ENCODE measurements at places on chromosomes 13 and 19. TPM values are rescaled to one million over a fixed set of nuclear protein-coding genes. Genes with fewer than 3 reads are reported as not detected.

- no peak for DNase-seq
- H3K27me3 ChIP-seq, result no peaks in the 10 kb centered on the region
- peaks cover 9% of the 10 kb centered on the region for H3K4me1 ChIP-seq
- no peak overlapping the region for H3K27ac ChIP-seq
- H3K4me3 ChIP-seq, result no peak overlapping the region
Measured at GRCh38 chr13:28641600-28641926, 17.4 kb upstream of the POMP start.

DNA sequence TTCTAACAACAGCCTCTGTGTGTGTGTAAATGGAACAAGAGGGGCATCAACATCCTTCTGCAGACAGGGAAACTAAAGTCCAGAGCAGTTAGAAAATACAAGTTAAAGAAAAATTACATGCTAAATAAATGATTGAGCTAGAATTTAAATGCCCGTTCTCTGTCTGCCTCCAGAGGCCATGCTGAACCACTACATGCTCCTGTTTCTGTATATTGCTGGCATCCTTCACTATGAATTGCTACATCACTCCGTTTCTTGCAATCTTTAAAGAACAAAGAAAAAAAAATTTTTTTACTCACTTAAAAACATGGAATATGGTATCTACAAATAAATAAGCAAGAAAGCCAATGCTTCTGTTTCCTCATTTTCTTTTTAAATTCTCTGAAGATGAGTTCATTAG, 47.9 kb downstream of the DCT start:
- H3K36me3 ChIP-seq, result no peaks in the 10 kb centered on the region
- no peak overlapping the region for H3K4me3 ChIP-seq
- no peak overlapping the region for H3K27ac ChIP-seq
- H3K4me1 ChIP-seq, result no peaks in the 10 kb centered on the region

- H3K4me1 ChIP-seq, result peaks cover 2% of the 10 kb centered on the region
- H3K27me3 ChIP-seq, result no peaks in the 10 kb centered on the region
- no peak overlapping the region for H3K27ac ChIP-seq
- no peak overlapping the region for H3K4me3 ChIP-seq
- H3K36me3 ChIP-seq, result no peaks in the 10 kb centered on the region
Measured at GRCh38 chr19:38009650-38010242, 102.7 kb downstream of the SIPA1L3 start.

- no peaks in the 10 kb centered on the region for H3K27me3 ChIP-seq
- no peak for DNase-seq
- no peak overlapping the region for H3K27ac ChIP-seq
- no peaks in the 10 kb centered on the region for H3K36me3 ChIP-seq
Measured at GRCh38 chr13:33519561-33520467, 234.3 kb upstream of the STARD13 start.

DNA sequence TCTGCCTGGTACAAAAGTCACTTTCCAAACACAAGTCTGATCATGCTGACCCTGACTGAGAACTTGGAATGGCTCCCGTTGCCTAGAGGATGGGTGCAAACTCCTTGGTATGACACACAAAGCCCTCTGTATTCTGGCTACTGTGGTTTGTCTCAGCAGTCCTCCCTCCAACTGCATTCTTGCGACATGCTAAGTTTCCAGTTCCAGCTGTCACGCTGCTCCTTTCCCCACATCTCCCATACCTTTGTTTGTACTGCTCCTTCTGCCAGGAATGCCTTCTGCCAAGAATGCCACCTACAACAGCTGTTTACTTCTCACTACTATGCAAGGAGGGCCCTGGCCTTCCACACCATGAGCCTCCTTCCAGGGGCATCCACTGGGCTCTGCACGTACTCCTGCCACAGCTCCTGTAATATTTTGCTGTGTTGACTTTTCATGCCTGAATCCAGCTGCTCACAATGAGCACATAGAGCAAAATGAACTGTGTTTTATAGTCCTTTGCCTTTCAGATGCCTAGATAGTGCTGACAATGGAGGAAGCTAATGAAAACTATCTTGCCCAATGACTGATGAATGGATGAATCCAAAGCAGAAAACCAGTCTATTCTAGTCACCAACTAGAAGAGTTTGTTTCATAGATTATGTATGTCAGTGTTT, 543.7 kb downstream of the EFNB2 start:
- DNase-seq, result no peak
- H3K4me1 ChIP-seq, result no peaks in the 10 kb centered on the region
- no peaks in the 10 kb centered on the region for H3K27me3 ChIP-seq
- no peaks in the 10 kb centered on the region for H3K36me3 ChIP-seq
- no peak overlapping the region for H3K27ac ChIP-seq
- no peak overlapping the region for H3K4me3 ChIP-seq

DNA sequence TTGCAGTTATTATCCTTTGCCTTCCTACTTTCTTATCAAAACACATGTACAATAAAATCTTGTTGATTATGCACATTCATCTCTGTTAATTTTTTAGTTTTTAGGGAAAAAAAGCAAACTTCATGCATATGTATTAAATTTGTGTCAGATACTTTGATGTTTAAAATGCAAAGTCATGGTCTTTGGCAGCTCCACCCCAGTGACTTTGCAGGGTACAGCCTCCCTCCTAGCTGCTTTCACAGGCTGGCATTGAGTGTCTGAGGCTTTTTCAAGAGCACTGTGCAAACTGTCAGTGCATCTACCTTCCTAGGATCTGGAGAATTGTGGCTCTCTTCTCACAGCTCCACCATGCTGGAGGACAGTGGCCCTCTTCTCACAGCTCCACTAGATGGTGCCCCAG, 1988.1 kb upstream of the PCDH20 start:
- no peak for DNase-seq
- no peak overlapping the region for H3K4me3 ChIP-seq
- H3K36me3 ChIP-seq, result no peaks in the 10 kb centered on the region

DNA sequence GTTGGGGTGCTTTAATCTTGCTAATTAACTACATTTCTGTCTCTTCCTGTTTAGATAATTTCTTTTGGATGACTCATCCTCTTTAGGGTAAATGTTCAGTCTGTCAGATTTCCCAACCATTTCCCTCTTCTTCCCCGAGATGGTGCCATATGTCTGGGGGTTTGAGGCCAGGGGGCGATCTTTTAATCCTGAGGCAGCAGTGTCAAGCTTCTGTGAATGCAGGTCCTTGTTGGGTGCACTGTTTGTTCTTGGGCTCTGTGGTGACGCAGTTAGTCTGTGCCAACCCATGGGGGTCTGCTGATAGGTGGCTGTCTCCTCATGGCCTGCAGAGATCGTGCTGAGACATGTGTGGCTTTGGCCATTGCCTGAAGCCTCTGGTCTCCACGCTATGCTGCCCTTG, 420.4 kb downstream of the NDFIP2 start:
- H3K27ac ChIP-seq, result no peak overlapping the region
- no peaks in the 10 kb centered on the region for H3K27me3 ChIP-seq
- H3K36me3 ChIP-seq, result no peaks in the 10 kb centered on the region
- no peaks in the 10 kb centered on the region for H3K4me1 ChIP-seq
- no peak overlapping the region for H3K4me3 ChIP-seq

DNA sequence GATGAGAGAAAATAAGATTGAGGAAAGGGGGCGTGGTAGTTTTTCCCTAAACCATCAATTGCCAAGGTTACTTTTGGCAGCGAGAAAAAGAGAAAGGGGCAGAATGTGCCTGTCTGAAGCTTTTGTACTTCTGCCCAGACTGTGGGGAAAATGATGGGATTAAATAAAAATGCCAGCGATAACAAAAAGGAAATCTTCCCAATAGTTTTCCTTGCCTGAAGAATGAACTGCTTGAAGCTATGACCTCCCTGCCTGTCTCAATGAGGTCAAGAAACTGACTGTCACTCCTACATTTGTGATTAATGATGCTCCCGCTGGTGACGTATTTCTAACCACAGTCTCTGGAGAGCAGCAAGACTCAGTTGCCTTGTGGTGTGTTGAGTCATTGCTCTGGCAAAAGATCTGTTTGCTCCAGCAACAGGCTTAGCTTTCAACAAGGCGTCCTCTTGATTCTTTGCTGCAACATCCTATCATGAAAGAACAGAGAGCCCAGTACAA, 1051.5 kb downstream of the DIAPH3 start:
- no peaks in the 10 kb centered on the region for H3K4me1 ChIP-seq
- H3K27ac ChIP-seq, result no peak overlapping the region
- H3K4me3 ChIP-seq, result no peak overlapping the region
- peak; percentile 19 for DNase-seq

- no peaks in the 10 kb centered on the region for H3K36me3 ChIP-seq
- DNase-seq, result no peak
- no peaks in the 10 kb centered on the region for H3K4me1 ChIP-seq
- H3K27ac ChIP-seq, result no peak overlapping the region
Measured at GRCh38 chr13:42545842-42546241, 28.1 kb upstream of the TNFSF11 start.

- H3K27ac ChIP-seq, result peak within 1 kb of the TSS; percentile 94
- peak within 1 kb of the TSS; percentile 83 for H3K4me3 ChIP-seq
- no peaks in the 10 kb centered on the region for H3K27me3 ChIP-seq
- peaks cover 5% of the 10 kb centered on the region for H3K4me1 ChIP-seq
Measured at GRCh38 chr19:11528551-11529341, at the start of gene ECSIT. ECSIT (minus strand) TSS chr19:11529134; CDS start chr19:11519170, 9,964 bp downstream.

DNA sequence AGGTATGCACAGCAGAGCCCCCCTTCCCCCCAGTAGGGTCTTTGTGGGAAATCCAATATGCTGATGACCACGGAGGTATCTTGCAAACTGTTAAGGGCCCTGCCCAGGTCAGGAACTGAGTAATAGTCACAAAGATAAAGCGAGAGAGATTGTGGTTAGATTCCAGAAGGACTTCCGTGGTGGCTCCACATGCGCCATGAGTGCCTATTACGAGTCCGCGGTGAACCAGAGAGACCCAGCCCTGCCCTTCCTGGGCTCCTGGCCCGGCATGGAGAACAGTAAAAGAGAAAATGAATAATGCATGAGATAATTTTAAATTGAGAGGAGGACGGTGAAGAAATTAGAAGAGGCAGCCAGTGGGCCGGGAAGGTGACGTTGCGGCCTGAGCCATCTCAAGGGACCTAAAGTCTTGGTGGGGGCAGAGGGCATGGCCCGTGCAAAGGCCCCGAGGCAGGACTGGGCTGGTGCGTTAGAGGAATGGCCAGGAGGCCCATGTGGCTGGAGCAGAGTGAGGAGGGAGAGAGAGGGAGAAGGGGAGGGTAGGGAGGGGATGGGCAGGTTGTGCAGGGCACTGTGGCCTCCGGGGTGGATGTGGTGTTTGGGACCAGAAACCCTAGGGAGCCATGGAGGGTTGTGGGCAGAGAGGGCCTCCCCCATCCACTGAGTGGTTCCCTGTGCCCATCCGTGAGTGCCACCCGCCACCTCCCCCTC, 46.6 kb upstream of the NFIC start:
- H3K27me3 ChIP-seq, result peaks cover 5% of the 10 kb centered on the region
- no peaks in the 10 kb centered on the region for H3K4me1 ChIP-seq
- H3K4me3 ChIP-seq, result no peak overlapping the region
- no peaks in the 10 kb centered on the region for H3K36me3 ChIP-seq
- H3K27ac ChIP-seq, result no peak overlapping the region

DNA sequence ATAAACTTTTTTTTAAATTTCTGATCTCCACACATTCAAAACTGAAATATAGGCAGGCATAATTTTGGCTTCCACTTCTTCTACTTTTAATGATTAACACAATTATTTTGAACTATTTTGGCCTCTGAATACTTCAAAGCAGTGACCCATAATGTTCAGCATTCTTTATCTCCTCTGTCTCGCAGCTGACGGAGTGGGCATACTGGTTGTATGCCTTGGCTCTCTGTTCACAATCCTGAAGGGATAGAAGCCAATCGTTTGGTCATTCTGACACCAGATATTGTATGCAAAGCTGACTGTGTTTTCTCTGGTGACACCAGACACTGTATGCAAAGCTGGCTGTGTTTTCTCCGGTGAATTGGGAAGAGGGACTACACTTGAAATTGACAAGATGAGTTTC, 833.0 kb downstream of the EFNB2 start:
- no peak for DNase-seq
- H3K27me3 ChIP-seq, result no peaks in the 10 kb centered on the region
- no peaks in the 10 kb centered on the region for H3K4me1 ChIP-seq

The SIGLEC8 gene
- total RNA-seq, result 9.0 TPM

The HSH2D gene
- 0.97 TPM for total RNA-seq

The CLEC17A gene
- total RNA-seq, result not detected

The IGSF23 gene
- total RNA-seq, result not detected

All from adrenal gland (tissue), 19 donors.